CD4-positive, alpha-beta T cell treated with Interleukin-1 beta for 1 hour (primary cell): ENCODE measurements at places on chromosomes 3 and 15.

GRCh38 chr3:156818890-156819289 lies 7.3 kb upstream of the LEKR1 start:
- DNase-seq, result no peak

- DNase-seq, result peak; percentile 21
Observed at GRCh38 chr15:41585127-41586047, 26.4 kb downstream of the TYRO3 start.

GRCh38 chr3:135141160-135141559 lies 346.1 kb downstream of the EPHB1 start:
- DNase-seq, result no peak

DNA sequence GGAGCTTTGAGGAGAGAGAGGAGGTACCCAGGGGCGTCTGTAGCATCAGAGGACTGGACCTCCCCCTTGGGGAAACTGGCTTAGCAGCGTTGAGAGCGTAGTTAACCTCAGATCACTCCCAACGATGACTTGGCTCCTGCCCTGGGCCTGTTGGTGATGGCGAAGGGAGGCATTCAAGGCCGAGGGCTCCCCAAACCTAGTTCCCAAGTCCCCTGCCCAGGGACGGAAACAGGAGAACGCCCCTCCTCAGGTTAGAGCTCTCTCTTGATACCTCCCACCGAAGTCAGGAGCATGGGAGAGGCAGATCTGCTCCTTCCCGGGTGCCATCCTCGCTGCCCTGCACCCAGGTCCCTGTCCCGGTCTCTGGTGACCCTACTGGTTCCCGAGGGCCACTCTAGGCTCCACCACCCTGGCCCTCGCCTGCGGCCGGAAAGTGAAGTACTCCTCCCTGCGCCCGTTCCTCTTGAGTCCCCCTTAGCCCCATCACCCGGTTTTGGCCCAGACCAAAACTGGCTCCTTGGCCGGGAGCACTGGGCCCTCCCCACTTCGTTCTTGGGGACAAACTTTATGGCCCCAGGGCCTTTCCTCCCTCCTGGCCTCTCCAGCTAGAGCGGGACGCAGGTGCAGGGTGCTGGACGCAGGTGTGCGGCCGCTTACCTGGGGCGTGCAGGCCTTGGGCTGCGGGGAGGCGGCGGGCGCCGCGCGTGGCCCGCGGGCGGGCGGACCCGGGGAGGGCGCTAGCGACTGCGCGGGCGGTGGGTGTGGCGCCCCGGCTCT lies 2.6 kb upstream of the SKOR1 start:
- DNase-seq, result no peak

DNA sequence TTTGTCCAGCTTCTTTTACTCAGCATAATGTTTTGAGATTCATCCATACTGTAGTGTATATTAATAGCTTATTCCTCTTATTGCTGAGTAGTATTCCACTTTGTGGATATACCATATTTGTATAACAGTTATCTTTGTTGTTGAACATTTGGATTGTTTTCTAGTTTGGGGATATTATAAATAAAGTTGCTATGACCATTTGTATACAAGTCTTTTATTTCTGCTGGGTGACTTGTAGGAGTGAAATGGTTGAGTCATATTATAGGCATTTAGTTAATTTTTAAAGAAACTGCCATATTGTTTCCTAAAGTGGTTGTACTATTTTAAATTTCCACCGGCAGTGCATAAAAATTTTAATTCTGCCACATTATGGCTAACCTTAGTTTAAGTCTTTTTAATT lies 53.4 kb downstream of the RPL39L start:
- DNase-seq, result no peak

DNA sequence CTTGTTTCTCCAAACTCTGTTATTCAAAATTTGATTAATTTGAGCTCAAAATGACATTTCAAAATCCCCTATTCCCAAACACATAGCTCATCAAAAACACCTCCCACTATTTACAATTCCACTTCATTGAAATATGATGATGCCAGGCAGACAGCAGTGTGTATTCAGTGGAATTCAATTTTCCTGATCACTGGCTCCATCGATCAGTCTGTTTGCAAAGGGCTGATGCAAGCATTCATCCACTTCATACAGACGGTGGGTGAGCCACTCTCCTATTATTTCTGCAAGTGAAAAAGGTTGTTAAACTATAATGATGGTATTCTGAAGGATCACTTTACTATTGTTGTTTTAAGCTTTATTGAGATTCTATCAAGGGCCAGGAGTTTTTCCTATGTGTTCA lies 90.7 kb downstream of the RTP4 start:
- DNase-seq, result no peak

DNA sequence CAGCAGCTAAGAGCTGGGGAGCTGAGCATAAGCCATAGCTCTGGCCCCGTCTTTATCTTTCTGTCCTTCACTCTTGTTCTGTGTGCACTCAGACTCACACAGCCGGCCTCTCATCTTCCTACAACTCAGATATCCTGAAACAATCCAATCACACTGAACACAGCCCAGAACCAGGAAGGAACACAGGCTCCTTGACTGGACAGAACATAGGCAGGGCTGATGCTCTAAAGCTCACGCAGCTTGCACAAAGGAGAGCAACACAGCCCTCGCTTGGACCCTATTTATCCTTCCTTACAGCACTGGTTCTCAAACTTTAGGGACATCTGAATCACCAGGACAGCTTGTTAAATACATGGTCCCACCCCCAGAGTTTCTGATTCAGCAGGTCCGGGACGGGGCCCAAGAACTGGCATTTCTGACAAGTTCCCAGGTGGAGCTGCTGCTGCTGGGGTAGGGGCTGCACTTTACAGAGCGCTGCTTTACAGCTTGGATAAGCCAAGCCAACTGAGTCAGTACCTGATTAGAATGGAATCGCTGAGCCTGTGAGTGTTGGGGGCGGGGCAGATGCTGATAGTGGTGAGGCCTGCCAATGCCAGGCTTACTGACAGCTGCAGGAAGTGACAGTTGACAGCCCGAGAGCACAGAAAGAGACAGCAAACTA lies 65.1 kb downstream of the MRPL46 start:
- peak; percentile 35 for DNase-seq

- DNase-seq, result no peak
Observed at GRCh38 chr3:65503776-65504175, 534.9 kb downstream of the MAGI1 start.

- peak; percentile 37 for DNase-seq
Observed at GRCh38 chr15:89329329-89330084, 5.1 kb downstream of the POLG start.

DNA sequence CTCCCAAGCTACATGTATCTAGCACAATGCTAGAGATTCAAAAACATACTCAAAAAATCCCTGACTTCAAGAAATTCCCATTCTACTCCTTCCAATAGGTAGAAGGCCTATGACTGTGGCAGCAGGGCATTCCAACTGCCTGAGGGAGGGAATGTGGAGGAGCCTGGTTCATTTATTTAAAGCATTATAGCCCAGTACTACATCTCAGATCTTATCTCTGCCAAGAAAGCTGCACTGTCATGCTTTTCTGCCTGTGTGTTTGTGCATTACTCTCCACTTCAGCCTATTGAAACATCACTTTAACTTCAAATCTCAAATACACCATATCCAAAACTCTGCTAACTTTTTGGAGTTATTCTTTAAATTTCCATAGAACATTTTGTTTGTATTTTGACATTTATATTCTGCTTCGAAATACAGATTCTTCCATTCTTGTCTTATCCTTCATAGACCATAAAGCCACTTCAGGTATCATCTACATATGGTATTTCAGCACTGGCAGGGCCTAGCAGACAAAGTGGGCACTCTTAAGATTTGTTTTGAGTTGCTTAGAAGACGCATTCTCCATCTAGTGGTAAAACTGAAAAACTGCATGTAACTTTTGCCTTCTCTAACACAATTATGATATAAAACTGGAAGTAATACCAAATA lies 59.1 kb upstream of the NEDD4 start:
- DNase-seq, result no peak

DNA sequence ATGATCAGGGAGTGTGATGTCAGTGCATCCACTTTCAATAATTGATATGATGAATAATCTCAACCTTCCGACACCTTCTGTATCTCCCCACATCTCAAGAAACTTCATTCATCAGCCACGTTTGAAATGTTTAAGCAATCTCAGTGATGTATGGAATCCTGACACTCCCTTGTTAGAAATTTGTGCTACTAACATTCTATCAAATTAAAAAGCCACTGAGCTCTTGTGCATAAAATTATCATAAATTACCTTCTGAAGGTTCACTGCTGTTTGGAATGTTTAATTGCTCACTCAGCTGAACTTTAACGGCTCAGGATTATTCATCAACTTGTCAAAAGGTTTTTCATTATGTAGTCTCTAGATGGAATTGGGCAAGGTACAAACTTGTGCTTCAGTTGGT lies 108.4 kb upstream of the DPH6 start:
- DNase-seq, result no peak

DNA sequence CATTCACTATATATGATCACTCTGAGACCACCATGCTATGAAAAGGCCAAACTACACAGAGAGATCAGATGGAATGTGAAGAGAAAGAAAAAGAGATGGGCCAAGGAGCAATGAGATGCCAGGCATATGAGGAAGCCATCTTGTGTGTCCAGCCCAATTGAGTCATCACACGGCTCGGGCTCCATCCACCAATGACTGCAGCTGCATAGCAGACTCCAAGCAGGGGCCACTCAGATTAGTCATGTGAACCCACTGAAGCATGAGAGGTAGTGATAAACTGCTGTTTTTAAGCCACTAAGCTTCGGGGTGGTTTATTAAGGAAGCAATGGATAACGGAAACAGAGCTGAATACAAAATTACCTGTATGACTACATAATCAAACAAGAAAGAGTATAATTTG lies 185.9 kb downstream of the SUCLG2 start:
- no peak for DNase-seq

GRCh38 chr15:68023307-68024101 lies 30.6 kb upstream of the PIAS1 start:
- DNase-seq, result no peak

DNA sequence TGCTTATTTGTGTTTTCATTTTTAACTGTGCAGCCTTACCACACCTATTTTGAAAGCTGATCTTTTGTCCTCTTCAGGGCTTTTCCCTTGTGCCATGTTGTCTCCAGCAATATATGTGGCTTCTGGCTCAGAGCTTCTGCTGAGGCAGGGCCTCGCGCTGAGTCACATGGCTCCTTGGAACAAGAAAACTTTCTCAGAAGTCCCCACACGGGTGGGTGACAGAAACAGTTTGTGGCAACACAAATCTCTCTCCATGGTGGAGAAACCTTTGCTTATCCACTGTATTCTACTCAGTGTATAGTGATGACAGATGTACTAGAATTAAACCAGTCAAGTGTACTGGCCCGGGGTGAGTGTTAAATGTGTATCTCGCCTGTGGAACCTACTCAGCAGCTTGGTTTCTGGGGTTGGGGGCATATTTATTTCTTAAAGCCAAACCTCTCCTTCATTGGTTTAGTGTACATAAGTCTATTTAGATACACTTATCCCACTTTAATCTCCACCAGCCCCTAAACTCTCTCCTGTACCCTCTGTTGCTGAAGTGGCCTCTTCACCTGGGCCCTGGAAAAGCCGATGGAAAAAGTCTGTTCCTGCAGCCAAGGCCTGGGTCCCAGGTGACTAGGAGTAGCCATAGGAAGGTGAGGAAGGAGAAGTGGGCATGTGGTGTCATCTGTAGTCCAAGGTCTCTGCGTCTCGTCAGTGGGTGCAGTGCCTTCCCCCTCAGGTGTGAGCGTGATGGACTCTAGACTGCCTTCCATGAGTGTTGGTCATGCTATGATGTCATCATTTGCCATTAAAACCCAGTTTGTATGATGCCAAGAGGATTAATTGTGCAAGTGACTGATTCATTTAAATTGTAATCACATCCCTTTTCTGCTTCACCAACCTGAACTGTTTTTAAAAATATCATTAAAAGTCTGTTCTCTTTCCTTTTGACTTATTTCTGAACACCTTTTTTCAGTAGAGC lies 3.2 kb upstream of the FBXL22 start:
- no peak for DNase-seq

GRCh38 chr3:62367763-62368195 lies 5.6 kb downstream of the FEZF2 start:
- no peak for DNase-seq

DNA sequence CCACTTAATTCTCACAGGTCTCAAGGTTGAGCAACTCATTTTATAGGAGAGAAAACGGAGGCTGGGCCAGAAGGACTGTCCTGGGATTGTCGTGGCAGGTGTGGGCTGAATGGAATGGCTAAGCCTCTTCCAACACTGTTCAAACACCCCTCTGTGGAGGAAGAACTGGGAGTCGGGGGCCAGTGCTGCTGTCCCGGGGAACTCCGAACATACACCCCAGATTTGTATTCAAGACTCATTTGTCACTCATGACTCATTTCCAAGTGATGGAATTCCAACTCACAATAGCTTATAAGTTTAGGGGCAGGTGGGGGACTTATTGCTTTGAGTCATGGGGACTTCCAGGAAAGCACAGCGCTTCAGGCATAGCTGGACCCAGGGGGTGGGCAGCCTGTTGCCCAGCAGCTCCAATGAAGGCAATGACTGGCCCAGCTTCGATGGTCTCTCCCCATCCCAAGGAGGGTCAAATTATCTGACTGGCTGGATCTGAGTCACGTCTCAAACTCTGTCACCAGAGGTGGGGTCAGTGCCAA lies 72.5 kb downstream of the TM2D3 start:
- DNase-seq, result no peak

- DNase-seq, result peak; percentile 76
Observed at GRCh38 chr3:13657660-13658435, 108.9 kb downstream of the FBLN2 start.

- no peak for DNase-seq
Observed at GRCh38 chr3:132867956-132868355, 145.7 kb upstream of the NPHP3 start.

- DNase-seq, result no peak
Observed at GRCh38 chr3:61381745-61382392, 130.6 kb upstream of the FHIT start.

- DNase-seq, result no peak
Observed at GRCh38 chr3:10515884-10516495, 10.6 kb upstream of the ATP2B2 start.
